ENCODE measurements at places on chromosomes 4 and X.

DNA sequence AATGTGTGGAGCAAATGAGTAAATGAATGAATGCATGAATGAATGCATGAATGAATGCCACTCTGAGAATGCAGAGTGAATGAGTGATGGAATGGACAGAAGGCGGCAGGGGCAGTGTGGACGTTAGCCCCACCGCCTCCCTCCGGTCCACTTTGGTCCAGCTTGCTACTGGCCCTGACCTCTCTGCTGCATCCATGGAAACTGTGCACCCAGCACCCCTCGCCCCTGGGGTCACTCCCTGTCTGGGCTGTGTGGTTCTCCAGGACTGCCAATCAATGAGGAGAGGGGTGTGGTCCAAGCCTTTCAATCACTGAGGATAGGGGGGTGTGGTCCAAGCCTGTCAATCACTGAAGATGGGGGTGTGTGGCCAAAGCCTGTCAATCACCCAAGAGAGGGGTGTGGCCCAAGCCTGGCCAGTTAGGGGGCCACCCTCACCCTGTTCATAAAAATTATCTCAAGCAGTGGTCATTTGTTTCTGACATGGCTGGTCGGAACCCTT, 39.2 kb upstream of the ASMTL start:
- no peak for DNase-seq

DNA sequence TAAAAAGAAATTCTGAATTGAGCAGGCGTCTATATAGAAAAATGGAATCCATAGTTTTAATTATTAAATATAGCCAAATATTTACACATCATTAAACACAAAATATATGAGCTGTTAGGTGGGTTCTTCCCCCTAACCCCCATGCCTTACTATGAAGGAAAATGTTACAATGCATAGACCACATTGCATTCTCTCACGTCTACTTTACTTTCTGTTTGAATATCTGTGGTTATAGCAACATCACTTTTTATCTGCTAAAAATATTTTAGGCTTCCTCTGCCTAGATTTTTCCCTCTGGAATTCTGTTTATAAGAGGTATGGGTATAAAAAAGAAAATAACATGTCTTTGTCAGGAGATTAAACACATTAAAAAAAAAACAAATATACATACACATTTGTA, 73.1 kb downstream of the MAML3 start:
- DNase-seq: no peak

DNA sequence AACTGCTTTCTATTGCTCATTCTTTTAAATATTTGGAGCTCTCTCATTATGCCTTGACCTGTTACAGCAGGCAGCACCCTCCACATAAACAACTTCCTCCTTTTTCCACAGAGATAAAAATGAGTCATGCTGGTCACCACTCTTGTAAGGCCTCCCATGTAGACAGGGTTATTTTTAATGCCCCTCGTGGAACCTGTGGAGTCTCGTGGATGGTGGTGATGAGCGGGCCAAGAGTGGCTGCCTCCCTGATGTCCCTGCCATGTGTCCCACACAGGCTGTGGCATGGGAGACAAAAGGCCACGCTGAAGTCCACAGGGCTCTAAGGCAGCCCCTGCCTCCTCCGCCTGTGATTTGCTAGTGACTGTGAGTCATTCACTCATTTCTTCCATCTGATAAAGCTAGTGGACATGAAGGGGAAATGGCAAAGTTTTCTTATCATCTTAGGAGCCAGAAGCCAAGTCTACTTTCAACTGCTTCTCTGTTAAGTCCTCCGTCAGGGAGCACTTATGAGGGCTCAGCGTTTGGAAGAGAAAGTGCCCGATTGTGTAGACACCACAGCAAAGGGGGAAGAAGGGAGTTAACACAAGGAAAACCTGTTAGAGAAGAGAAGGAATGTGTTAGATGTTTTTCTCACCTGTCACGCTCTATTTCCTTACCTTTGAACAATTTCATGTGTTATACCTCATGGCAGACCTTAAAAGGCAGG, 121.6 kb upstream of the FAT1 start:
- peak; percentile 45 for DNase-seq

GRCh38 chr4:182916483-182917181, 554 bp downstream of the DCTD start:
- DNase-seq: peak; percentile 26

- DNase-seq: no peak
Measured at GRCh38 chrX:11311706-11312105, 18.5 kb downstream of the AMELX start.

DNA sequence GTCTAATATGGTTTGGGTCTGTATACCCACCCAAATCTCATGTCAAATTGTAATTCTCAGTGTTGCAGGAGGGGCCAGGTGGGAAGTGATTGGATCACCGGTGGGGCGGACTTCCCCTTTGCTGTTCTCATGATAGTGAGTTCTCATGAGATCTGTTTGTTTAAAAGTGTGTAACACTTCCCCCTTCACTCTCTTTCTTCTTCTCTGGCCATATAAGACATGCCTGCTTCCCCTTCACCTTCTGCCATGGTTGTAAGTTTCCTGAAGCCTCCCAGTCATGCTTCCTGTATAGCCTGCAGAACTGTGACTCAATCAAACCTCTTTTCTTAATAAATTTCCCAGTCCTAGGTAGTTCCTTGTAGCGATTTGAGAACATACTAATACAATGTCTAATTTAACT, 19.7 kb upstream of the SCRG1 start:
- no peak for DNase-seq

DNA sequence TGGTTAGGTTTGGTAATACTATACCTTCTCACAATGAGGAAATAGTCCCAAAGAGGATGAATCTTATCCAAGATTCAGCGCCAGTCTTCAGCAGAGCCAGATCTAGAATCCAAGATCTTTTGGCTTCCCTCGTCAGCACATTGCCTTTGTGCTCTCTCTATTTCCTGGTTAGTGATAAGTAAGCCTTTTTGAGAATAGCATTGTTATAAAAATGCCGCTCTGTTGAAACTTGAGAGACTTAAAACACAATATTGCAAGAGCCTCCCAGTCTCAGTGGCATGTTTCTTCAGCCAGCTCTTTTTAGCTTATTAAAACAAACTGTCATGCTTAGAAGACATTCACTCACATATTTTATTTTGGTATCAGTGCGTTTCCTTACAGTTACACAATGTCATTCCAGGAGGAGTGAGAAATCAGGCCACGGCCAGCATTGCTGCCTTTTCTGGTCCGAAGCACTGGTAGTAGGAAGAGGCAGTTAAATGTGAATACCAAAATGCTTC, 141.4 kb downstream of the KLHL8 start:
- DNase-seq: no peak

DNA sequence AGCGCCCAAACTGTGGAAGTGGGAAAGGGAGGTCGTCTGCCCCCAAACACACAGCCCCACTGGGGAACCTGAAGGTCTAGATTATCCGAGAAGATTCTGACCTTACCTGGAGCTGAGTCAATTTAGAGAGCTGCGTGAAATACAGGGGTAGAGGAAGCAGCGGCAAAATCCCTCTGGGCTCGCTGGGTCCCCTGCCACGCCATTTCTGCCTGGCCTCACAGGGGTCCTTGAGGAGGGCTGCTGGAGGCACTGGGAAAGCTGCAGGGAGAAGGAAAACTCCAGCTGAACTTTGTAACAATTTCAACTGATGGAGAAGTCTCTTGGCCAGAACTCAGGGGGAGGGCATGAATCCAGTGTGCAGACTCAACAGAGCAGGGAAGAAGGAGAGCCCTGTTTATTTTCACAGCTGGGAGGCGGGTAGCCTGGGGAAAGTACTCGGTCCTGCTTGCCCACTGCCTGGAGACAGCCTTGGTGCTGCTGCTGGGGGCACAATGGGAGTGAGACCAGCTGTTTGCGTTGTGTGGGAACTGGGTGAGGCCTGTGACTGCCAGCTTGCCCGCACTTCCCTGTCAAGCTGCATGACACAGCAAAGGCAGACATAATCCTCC, 93.2 kb upstream of the MAPK10 start:
- DNase-seq: no peak

DNA sequence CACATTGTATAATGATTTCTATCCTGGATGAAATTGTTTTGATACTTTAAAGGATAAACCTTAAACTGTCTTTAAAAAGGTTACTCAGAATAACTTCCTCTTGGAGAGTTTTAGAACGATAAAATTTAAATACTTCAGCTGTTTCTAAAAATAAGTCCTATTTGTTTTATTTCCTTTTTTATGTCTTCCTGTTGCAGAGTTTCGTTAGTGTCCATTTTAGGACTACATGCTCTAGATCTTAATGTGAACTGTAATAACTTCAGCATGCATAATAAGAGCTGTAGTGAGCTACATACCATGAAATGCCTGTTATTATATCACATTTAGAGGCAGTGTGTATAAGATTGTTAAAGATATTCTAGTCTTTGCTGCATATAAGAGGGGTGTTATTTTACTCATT, 14.6 kb downstream of the ATP10D start:
- DNase-seq: no peak

DNA sequence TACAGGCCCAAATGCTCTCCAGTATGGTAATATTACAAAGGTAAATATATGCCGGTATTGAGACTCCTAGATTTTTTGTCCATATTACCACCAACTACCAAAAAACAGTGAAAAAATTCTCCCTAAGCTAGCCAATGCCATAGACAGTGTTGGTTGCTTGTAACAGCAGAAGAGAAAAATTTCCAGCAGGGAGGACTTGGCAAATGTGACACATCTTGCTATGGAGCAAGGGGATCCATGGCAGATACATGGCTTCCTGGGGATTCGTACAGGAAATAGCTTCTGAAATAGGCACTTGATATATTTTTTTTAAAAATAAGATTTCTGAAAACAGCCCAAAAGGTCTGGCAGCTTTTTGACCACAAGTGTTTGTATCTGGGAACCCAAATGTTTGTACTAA, 14.6 kb downstream of the SLITRK4 start:
- DNase-seq: no peak

- DNase-seq: no peak
Measured at GRCh38 chr4:23952258-23952657, 62.4 kb upstream of the PPARGC1A start.

DNA sequence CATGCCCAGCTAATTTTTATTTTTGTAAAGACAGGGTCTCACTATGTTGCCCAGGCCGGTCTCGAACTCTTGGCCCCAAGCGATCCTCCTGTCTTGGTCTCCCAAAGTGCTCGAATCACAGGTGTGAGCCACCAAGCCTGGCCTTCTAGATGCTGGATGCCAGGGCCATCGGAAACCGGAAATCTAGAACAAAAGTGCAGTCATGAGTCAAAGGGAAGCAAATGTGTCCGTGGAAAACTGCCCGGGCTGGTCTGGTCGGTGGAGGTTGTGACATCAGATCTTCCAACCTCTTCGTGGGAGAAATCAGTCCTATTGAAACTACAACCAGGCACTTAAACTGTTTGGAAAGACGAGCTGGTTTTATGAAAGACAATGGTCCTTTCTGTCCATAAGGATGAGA, 92.3 kb upstream of the SHOX start:
- DNase-seq: no peak

- DNase-seq: no peak
Measured at GRCh38 chrX:13755254-13755653, 20.7 kb downstream of the OFD1 start.

- peak; percentile 44 for DNase-seq
Measured at GRCh38 chr4:156654410-156654809, 317.2 kb downstream of the PDGFC start.

GRCh38 chr4:84582988-84583875, at the start of gene CDS1:
Gene CDS1 (plus strand): TSS chr4:84583127. CDS start chr4:84583402, 275 bp downstream.
- DNase-seq: no peak

DNA sequence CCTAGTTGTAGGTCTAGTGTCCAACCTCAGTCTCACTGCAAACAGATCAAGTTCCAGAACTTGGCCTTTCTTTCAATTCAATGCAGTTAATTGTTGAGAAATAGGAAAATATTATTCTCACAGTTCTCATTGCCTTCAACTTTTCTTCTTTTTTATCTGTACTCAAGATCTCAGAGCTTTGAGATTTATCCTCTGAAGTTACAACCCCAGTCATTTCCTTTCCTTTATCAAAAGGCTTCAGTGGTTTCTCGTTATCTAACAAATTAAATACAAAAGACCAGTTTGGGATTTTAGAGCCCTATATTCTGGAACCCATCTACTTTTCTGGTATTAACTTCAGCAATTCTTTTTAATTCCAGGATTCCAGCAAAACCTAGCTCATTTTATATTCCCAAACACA, 130.2 kb downstream of the TMA16 start:
- DNase-seq: no peak
